ENCODE measurements at places on chromosomes 6 and 20. TPM values are rescaled to one million over a fixed set of nuclear protein-coding genes. Genes with fewer than 3 reads are reported as not detected.

WFDC5 gene
- not detected for total RNA-seq

ZBTB12 gene
- 14.6 TPM for total RNA-seq

AVP gene
- total RNA-seq = not detected

ADAM33 gene
- 68.8 TPM for total RNA-seq

PLN gene
- under 0.01 TPM for total RNA-seq

Data from bronchial smooth muscle cell (primary cell).